Muscle of leg (tissue), 16 donors: ENCODE measurements at places on chromosomes 12 and 14.

GRCh38 chr12:58819985-58820384 is 100.3 kb downstream of the LRIG3 start:
- DNase-seq: peak; percentile 60

DNA sequence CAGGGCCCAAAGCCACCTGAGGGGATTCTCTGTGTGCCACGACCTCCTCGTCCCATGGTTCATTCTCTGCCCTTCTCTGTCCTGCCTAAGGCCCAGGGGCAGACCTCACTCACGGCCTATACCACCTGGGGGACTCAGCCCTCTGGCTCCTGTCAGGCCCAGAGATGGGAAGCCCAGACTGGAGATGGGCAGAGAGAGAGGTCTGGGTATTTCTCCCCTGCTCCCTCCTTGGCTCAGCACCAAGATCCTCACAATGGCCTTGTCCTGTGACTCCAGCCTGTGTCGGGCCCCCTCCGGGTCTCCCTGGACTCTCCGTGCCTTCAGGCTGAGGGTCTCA is 46.9 kb upstream of the BCL11B start:
- DNase-seq: no peak

GRCh38 chr12:116528498-116528897 is 30.7 kb upstream of the MAP1LC3B2 start:
- DNase-seq: no peak

DNA sequence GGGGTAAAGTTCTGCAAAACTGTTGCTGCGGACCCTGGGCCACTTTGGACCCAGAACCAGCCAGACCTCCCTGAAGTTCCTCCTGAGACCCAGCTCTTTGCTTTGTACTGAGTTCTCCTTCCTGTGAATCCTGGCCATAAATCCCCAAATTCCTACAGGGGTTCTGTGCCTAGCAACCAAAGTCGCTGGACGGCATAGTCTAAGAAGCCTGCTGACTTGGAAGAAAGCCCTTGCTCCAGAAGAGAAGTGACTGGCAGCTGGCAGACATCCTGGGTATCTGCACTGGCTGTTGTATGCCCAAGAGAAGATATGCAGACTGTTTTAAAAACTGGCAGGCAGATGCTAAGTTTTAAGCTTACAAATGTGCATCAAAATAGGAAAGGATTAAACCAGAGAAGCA is 99.9 kb upstream of the SLC24A4 start:
- peak; percentile 21 for DNase-seq

GRCh38 chr12:91037276-91037675 is 20.5 kb downstream of the KERA start:
- peak; percentile 95 for DNase-seq

DNA sequence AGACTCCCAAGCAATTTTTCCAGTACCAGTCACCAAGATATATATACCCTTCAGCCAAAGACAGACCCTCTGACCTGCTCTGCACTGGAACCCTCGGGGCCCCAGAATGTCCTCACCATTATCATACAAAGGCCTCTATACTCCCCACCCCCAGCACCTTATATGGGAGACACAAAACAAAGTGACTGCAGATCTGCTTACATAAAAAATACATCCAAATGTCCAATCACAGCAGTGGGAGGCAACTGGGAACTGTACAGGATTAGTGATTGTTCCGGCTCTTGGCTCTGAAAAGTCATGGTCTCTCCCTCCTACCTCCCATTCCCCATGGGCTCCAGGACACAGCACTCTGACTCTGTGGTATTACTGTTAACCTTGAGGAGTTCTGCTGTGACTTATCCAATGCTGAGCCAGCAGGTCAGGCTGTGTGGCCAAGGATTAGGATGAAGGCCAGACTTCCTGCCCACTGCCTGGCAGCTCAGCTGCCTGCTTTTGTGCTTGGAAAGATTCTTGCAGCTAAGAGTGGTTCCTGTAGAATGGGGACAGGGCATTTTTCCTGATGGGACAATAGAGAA is 13.7 kb downstream of the OXA1L start:
- DNase-seq: no peak

- DNase-seq: peak; percentile 67
Measured at GRCh38 chr14:68564826-68565759, 227.8 kb downstream of the ZFP36L1 start.

DNA sequence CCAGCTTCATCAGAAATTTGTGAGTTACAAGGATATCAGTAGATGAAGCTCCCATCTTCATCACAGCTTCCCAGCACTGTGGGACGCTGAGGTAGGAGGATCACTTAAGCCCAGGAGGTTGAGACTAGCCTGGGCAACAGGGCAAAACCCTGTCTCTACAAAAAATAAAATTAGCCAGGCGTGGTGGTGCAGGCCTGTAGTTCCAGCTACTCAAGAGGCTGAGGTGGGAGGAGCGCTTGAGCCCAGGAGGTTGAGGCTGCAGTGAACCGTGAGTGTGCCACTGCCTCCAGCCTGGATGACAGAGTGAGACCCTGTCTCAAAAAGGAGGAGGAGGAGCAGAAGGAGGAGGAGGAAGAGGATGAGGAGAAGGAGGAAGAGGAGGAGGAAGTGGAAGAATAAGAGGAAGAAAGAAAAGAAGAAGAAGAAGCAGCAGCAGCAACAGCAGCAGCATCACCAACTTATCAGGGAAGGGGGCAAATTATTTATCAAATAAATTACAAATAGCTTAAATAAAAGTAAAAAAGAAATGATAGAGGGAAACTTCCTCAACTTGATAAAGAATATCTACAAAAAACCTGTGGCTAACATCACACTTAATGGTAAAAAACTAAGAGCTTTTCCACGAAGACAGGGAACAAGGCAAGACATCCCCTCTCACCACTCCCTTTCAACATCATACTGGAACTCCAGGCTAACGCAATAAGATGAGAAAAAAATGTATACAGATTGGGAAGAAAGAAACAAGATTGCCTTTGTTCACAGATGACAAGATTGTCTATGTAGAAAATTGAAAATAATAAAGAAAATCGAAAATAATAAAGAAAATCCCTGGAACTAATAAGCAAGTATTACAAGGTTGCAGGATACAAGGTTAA is 69.6 kb downstream of the NINJ2 start:
- DNase-seq: no peak

DNA sequence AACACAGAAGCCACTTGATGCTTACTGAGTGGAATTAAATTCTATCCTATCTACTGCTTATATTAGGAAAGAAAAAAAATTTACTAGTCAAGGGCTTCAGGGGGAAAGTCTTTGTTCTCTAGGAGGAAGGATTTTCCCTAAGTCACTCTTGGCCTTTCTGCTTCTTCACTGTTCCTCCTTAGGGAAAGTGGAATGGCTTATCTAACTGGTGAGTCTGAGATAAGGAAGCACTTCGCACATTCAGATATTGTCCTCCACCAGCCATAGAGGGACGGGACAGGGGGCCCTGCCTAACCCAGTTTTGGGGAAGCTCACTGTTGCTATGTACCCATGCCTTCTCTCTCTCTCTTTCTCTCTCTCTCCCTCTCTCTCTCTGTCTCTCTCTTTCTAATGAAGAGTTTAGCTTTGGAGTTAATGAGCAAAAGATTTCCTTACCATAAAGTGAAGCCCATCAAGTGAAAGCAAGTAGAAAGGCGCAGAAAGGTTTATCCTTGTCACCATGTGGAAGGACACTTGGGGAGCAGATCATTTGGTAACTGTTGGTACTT is 450.6 kb downstream of the ZFP36L1 start:
- DNase-seq: no peak

DNA sequence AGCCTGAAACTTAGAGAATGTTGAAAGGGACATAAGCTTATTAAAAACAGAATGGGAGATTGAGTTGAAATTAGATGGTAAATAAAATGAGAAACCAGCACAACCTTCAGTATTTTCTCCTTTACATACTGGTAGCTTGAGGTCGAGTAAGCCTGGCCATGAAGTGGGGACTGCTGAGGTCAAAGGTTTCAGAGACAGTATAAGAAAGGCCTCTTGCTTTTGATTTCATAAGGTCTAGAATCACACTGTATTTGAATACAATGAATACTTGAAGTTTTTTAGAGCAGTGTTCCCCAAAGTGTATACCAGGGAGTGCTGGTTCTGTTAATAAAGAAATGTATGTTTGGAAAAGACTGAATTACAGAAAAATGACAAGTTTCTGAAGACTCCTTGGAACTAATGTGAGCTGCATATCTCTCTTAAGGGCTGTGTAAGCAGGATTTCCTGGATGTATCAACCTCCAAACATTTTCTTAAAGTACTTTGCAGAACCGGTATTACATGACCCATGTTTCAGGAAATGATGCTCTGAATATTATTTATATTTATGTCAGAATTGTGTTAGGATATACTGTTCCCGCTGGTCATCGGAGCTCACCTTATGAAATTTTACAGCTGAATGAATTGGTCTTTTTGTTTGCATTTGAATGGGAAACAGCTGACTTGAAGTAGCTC is 85.0 kb downstream of the AKAP6 start:
- no peak for DNase-seq

GRCh38 chr12:46657453-46658411 is 168.1 kb downstream of the SLC38A4 start:
- no peak for DNase-seq

GRCh38 chr14:80942191-80942600 is 658 bp upstream of the CEP128 start:
- DNase-seq: no peak

DNA sequence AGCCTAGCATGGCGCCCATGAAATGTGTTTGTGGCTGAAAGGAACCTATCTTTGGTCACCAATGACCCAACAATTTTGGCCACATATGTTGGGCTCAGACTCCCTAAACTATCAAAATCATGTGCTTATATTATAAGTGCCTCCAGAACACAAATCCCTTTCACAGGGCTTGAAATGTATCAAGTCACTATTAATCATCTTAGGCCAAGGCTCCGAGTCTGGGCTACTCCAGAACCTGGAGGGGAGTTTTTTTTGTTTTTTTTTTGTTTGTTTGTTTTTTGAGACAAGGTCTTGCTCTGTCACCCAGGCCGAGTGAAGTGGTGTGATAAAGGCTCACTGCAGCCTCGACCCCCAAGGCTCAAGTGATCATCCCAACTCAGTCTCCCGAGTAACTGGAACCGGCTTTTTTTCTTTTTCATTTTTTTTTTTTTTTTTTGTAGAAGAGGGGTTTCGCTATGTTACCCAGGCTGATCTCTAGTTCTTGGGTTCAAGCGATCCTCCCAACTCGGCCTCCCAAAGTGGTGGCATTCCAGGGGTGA is 989 bp upstream of the DRAM1 start:
- DNase-seq: peak; percentile 17

GRCh38 chr14:56494167-56494566 is 85.4 kb upstream of the TMEM260 start:
- peak; percentile 74 for DNase-seq

GRCh38 chr12:56954958-56955355 is 2.5 kb downstream of the RDH16 start:
- DNase-seq: no peak

DNA sequence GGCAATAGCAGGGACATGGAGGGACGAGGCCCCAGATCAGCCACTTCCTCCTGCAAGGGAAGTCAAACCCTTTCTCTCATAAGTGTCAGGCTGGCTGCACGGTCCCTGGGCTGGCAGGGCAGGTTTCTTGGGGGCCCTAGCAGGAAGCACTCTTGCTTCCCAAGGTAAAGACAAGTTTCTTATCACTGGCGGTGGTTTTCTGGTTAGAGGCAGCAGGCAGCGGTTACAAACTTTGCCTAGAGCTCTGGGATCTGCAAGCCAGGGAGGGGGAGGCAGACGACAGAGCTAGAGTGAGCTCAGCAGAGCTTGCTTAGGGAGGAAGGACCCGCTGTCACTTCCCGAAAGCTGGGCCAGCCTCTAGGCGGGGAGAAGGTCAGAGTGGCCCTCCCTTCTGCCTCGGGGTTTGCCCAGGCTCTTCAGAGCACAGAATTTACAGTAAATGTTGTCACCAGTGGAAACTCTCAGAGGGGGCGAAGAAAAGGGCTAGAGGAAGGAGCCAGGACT is 20.4 kb downstream of the BATF start:
- DNase-seq: peak; percentile 74

GRCh38 chr14:100488057-100488456 is 99.2 kb downstream of the BEGAIN start:
- no peak for DNase-seq

DNA sequence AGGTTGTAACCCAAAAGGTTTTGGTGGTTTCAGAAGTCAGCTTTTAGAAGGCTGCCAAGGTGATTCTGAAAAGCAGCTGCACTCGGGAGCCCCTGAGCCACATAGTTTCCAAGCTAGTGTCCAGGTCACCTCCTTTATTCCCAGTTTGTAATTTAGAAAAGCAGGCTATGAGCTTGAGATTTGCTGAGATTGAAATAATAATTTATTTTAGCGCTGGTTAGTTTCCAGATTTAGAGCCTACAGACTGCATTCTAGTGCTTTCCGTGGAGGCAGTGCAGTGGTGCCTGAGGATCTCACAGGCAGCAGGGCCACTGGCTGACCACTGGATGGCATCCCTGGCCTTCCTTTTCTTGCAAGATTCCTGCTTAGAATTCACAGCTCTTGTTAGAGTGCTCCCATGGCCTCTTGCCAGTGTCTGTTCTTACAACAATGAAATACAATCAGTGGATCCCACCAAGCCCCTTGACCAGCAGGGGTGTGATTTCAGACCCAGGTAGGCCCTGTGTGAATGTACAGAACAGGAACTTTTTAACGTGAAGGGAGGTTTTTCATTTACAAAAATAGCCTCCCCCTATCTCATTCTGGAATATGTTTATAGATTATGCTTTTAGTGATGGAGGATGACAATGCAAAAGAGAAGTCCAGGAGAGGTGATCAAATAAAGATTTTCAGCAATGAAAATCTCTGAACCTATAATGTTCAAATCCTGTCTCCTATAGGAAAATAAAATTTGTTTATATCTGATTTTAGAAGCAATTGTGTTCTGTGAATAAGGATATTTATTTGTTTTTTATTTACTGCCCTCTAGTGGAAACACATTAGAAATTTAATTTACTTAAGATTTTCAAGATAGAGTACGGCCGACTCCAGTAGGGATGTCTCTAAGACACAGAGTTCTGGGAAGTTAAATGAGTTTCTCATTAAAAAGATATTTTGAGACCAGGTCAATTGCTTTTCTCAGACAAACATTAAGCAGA is 362.1 kb upstream of the STXBP6 start:
- peak; percentile 93 for DNase-seq

GRCh38 chr12:103503546-103504480 is 8.0 kb upstream of the C12orf42 start:
- no peak for DNase-seq

GRCh38 chr12:27060740-27061139 is 21.6 kb downstream of the C12orf71 start:
- peak; percentile 44 for DNase-seq

DNA sequence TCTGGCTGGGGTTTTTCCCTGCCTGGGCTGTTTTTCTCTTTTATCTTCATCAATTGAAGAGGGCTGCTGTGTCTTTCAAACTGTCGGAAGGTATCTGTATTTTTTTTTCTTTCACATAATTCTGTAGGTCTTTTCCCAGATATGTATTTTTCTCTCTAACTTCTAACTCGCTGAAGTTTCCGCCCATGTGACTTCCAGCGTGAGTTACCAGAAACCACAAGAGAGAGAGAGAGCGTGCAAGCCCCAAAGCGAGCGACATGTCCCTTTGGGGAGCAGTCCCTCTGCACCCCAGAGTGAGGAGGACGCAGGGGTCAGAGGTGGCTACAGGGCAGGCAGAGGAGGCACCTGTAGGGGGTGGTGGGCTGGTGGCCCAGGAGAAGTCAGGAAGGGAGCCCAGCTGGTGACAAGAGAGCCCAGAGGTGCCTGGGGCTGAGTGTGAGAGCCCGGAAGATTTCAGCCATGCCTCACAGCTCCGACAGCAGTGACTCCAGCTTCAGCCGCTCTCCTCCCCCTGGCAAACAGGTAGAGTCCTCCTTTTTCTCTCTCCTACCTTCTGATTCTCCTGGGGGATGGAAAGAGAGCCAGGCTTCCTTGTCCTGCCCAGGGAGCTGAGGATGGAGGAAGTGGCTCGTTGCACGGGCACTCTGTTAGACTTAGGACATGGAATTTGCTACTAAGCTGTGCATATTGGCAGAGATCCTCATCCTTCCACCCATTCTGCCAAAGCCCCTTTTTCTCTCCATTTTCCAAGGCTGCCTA is at the start of gene BATF:
Gene BATF (plus strand): TSS at position 246 of the 759 bp plus-strand sequence. CDS start 214 bp downstream, at position 460.
- DNase-seq: peak; percentile 41
